ENCODE measurements at places on chromosomes 7 and 10. TPM values are rescaled to one million over a fixed set of nuclear protein-coding genes. Genes with fewer than 3 reads are reported as not detected.

GRCh38 chr10:14259696-14260566 is 70.8 kb downstream of the FRMD4A start:
- DNase-seq: no peak

DNA sequence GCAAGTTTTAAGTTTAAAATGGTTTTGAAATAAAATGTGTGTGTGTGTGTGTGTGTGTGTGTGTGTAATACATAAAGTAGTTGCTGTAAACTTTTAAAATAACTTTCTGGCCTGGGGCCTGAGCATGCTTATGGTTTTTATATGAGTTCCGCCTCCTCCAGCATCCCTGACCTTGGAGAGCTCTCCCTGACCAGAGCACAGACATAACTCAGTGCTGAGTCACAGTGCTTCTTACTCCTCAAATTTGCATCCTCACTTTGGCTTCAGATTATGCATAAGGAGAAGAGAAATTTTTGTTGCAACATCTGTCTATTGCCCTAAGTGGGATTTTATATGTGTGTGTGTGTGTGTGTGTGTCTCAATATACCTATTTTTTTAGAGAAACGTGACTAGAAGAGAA is 200.8 kb downstream of the ELMO1 start:
- no peak for DNase-seq

- DNase-seq: no peak
Observed at GRCh38 chr7:1787681-1788235, 117.7 kb downstream of the ELFN1 start.

DNA sequence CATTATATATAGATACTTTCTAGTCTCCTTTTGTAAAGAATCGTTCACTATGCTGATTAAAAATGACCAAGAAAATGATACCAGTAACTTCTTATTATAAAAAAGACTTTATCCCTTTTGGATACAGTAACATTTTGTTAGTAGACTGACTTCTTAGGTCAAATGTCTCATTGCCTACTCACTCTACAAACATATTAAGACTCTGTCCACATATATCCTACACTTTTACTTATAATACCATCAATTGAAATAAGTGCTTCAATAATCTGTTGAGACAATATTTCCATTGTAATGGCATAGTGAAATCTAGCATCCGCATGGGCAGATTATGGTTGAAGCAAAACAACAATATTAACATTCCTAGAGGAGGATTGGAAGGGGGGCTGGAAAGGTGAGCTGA is 180.6 kb downstream of the ARL4A start:
- DNase-seq: no peak

GRCh38 chr10:102629661-102630614 is 14.3 kb upstream of the TRIM8 start:
- no peak for DNase-seq

DNA sequence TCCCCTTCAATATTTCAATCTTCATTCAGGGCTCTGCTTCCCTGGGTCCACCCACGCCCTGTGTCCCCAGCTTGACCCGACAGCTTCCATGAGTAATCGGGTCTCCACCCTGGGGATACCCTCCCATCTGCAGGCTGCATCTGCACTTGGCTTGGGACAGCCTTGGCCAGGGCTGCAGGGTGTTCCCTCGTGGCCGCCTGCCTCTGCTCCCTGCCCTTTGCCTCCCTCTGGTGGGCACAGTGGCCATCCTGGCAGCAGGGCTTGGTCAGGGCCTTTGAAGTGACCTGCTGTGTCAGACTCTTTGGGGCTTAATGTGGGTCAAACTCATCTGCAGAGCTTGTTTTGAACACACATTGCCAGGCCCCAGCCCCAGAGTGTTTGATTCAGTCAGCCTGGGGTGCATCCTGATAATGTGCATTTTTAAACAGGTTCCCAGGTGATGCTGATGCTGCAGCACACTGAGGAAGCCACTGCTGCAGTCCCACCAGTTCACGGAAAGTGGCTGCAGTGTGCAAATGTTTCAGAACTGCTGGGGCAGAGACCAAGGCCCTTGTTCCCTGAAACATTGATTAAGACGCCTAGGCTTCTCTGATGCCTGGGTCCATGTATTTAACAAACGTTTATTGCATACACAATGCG is 80.7 kb upstream of the SEC61G start:
- DNase-seq: no peak

- DNase-seq: no peak
Observed at GRCh38 chr10:22685926-22686325, 28.5 kb downstream of the PIP4K2A start.

GRCh38 chr10:70145166-70145665 is 1.3 kb downstream of the TYSND1 start:
- no peak for DNase-seq

GRCh38 chr10:99339077-99339476 is 9.9 kb downstream of the CNNM1 start:
- no peak for DNase-seq

DNA sequence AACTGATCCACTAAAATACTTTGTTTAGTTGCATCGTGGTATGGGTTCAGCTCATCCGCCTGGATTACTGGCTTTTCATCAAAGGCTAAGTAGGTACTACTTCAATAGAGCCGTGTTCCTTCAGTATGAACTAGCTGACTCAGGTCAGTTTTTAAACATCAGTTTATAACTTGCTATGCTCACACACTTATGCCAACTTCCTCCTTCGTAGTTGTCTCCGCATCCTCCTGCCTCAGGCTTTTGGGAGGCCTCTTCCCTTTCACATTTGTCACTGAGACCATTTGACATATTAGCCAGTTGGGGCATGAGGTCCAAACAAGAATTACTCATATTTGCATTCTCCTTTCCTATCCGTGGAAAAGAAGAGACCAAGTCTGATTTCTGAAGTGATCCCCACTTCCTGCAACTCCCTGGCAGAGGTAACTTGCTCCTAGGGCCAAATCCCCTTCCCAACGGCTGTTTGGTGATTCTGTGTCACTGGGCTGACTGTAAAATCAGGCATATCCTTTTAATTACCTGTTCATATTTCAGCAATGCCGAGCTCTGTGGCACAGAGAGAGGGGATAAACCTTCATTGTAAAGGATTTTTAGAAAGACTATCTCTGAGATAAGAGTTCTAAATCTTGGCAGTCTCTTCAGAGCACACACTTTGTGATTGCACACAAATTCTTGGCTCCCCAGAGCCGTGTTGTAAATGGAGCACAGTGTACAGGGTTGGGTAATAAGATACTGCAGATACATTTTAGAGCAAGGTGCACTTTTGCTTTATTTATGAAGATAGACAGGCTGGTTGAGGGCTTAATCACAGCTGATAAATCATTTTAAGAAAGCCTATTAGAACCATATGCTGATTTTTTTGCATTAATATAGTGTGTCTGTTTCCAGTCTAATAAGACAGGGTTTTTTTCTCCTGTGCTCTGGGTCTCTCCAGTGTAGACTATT is 108.0 kb downstream of the CREB5 start:
- no peak for DNase-seq

DNA sequence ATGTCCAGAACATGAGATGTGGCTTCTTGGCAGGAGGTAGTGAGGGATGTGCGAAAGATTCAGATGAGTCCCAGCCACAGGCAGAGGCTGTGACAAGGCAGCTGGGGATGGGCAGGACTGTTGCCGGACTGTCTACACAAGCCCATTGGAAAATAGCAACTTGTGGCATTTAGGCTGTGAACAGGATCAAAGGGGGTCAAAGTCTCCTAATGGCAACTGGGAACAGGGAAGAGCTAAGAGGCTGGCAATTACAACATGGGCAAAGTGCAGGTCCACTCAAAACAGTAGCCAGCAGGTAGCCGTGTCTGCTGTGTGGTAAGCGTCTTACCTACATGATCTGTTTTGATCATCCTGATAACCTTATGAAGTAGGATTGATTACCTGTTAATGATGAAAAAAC is 254.2 kb upstream of the ZNF32 start:
- DNase-seq: no peak

DNA sequence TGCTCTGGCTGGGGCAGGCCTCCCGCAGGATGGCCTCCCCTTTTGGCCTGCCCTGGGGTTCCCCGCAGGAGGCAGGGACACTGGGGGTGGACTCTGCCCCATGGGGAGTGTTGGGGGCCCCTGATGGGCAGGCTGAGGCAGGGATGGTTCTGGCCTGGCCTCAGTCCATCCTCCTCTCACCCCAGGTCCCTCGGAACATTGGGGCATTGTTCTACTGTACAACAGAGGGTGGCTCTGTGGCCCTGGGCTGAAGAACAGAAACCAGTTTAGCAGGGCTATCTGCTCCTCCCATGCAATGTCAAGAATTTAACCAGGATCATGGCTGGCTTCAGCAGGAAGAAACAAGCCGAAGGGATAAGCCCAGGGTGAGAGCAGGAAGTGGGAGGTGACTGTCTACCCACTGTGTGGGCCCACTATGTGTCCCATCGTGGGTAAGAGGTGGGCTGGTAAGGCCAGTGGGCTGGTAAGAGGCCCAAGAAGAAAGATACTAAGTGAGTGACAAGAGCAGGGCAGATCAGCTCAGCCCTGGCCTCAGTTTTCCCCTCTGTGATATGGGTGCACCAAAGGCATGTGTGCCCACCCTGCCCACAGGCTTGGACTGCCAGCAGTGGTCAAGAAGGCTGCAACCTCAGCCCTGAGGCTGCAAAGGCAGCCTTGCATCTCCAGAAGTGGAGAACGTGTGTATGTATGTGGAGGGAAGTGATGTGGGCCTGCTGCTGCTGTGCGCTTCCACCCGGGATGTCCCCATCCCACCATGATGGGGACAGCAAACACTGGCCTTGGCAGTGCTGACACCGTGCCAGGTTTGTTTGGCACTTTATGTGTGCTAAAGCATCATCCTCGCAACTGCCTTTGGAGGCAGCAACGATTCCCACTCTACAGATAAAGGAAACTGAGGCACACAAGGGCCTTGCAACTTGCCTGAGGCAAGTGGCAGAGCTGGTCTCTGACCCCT is 138.9 kb downstream of the SH3PXD2A start:
- DNase-seq: no peak

GRCh38 chr7:105136221-105136620 is 122.2 kb downstream of the KMT2E start:
- no peak for DNase-seq

DNA sequence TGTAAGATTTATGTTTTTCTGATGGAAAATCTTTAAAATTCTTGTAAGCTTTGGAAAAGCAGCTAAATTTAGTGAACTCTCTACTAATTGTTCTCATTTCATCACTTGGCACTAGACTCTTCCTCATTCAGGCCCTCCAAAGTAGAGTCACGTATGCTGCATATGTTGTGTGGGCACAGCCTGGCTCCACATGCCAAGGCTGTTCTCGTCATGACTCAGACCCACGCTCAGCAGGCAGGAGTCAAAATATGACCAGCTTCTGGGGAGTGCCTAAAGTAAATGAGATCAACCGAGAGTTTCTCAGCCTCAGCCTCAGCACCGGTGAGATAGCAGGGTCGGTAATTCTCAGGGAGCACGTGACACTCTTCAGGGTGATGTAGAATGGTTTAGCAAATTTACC is 1672.9 kb downstream of the REEP3 start:
- DNase-seq: no peak

- DNase-seq: no peak
Observed at GRCh38 chr7:111164442-111164841, 73.5 kb downstream of the LRRN3 start.

GRCh38 chr10:4201866-4202825 is 417.1 kb upstream of the KLF6 start:
- no peak for DNase-seq

- no peak for DNase-seq
Observed at GRCh38 chr10:129742742-129743550, 221.1 kb downstream of the EBF3 start.

DNA sequence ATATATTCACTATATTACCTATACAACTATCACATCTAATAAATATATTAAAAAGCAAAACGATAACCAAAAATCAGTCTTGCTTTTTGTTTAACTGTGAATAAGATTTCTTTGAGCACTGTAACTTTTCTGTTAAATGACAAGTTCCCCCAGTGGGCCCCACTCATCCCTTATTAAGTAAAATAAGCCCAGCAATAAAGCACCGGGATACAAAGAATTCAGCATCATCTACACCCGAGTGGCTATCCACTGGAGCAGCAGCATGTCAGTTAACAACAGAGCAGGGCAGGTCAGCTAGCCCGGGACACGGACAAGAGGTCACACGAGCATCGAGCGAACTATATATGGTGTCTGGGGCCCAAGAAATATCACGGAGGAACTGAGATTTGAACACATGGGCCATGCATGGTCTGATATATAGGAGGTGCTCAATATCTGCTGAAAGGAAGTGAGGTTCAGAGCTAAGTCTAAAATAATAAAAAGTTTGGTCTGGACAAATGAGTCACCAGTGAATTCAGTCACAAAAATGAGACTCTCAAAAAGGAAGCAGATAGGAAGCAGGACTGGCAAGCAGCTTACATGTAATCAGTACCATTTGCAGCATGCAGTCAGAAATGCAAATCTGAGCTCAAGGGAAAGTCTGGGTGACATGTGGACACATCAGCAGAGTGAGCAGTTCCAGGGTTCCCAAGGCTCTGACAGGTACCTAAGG is 4.1 kb downstream of the ERCC6 start:
- DNase-seq: no peak

DNA sequence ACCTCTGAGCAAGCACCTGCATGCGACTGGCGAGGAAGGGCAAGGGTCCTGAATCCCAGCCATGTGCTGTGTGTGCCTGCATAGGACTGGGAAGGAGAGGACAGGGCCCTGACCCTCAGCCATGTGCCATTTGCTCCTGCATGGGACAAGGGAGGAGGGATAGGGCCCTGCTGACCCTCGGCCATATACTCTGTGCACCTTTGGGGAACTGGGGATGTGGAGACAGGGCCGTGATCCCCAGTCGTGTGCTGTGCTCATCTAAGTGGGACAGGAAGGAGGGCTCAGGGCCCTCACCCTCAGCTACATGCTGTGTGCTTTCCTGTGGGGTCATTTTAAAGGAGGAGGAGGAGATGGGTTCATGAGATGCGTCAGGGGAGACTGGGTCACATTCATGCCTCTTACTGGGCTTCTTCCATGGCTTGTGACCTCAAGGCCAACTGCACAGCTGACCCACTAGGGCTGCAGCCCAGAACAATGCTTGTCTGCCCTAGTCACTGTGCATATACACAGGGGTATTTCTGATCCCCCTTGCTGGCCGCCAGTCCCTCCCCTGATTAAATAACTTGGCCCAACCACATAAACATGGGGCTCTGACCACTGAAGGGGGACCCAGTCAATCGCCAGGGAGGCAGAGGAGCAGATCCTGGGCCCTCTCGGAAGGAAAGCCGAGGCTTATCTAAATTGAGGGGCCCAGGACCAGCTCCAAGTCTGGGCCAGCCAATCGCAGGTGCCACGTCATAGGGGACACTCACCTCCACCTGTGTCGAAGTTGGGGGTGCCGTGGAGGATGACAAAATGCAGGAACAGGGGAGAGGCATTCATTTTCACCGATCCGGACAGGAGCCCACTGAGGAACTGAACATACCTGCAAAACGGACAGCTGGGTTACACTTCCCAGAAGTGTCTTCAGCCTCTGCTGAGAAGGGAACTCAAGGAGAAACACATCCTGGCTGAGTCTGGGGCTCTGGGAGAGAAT is 167.3 kb downstream of the TNS3 start:
- no peak for DNase-seq

PNLIPRP3 gene
- polyA plus RNA-seq: 0.23 TPM

OR2A1 gene
- polyA plus RNA-seq: 0.07 TPM

C10orf67 gene
- polyA plus RNA-seq: 0.16 TPM

H2BK1 gene
- 0.25 TPM for polyA plus RNA-seq

PON1 gene
- 6.9 TPM for polyA plus RNA-seq

ITGA8 gene
- 2.8 TPM for polyA plus RNA-seq

STOX1 gene
- polyA plus RNA-seq: 8.5 TPM

HOXA1 gene
- 0.71 TPM for polyA plus RNA-seq

SLC18A3 gene
- polyA plus RNA-seq: 0.07 TPM

SMKR1 gene
- 1.2 TPM for polyA plus RNA-seq

Data from thymus (tissue), 14 donors.